ENCODE measurements at places on chromosomes 13 and 19.

DNA sequence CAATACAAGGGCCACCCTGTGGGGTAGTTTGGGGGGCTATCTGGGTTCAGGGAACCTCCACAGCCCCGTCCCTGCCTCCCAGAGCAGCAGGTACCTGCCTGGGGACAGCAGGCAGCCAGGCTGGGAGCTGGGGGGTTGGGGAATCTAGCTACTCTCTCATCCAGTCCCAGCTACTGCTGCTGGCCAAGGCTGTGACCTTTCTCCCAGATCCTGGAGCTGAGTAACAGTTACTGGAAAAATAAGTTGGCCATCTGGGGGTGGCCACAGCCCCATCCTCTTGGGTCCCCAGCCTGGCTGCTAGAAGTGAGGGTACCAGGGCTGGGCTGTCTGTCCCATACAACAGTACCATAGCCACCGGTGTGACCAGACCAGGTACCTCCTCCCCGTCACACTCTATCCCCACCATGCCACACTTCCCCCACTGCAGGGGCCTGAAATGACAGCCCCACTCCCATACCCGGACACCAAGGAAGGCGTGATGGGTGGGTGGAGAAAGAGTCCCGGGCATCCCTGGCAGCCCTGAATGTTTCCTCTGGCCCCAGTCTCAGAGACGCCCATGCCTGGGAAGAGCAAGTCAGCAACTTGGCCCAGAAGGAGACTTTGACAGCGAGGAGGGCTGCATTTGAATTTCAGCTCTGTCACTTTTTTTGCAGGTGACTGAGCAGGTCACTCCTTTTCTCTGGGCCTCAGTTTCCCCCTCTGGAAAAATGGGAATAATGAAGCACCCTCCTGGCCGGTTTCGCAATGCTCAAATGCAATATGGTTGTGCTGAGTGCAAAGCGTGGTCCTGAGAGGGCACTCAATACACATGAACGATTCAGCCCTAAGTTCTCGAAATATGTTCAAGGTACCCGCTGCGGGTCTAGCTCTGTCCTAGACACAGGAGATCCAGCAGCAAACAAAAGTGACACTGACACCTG, 30.7 kb upstream of the NFIC start:
- DNase-seq: no peak

DNA sequence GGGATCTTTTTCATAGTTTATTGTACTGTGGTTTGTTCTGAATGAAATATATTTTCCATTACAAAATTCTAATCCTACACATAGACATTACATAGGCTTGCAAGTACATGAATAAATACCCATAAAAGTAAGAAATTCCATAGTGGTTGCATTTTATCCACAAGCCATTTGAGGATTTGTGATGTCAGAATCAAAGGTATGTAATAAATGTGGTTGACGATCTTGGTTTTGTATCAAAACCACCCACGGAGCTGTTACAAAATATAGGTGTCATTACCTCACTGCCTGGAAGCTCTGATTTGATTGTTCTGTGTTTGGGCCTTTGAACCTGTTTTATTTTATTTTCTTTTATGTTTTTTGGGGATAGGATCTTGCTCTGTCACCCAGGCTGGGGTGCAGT, 125.1 kb downstream of the NALCN start:
- DNase-seq: no peak

GRCh38 chr13:95247171-95247570, 54.1 kb downstream of the ABCC4 start:
- DNase-seq: no peak

- no peak for DNase-seq
Observed at GRCh38 chr19:2235381-2236063, 607 bp downstream of the PLEKHJ1 start.

DNA sequence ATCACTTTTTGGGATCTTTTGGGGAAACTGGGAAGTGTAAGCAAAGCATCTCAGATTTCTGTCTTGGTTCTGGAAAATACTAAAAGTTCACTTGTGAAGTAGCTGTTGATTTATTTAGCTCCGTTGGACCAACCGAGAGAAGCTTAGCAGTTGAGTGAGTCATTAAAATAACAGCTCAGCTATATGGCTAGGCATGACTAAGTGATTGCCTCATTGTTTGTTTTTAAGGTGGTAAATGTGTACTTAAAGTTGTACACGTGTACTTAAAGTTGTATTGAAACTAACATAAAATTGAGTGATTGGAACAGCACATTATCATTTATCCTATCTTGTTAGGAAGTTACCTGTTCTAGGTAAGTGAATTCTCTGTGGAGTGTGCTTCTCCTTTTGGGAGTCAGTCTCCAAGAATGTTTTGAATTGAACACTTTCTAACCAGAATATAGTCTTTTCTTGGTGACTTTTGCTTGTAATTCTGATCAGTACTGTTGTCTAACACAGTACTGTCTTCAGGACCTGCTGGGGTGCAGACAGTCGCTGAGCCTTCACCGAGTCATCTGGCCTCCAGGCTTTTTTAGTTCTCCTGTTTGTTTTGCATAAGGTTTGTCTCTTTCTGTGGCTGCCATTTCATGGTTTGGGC, 2.9 kb upstream of the DCUN1D2 start:
- no peak for DNase-seq

DNA sequence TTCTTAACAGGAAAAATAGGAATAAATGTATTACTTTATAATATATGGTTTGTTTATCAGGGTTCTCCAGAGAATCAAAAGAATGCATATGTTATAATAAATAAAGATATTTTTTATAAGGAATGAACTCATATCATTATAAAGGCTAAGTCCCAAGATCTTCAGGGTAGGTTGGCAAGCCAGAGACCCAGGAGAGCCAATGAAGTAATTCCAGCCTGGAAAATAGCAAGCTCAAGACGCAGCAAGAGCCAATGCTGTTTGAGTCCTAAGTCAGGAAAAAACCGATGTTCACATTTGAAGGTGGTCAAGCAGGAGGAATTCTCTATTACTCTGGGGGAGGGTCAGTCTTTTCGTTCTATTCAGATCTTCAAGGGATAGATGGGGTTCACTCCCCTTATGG, 490.0 kb downstream of the PCDH20 start:
- no peak for DNase-seq

- no peak for DNase-seq
Observed at GRCh38 chr19:49805822-49806619, 7.1 kb downstream of the FUZ start.

- DNase-seq: no peak
Observed at GRCh38 chr13:24168979-24169378, 8.5 kb downstream of the SPATA13 start.

DNA sequence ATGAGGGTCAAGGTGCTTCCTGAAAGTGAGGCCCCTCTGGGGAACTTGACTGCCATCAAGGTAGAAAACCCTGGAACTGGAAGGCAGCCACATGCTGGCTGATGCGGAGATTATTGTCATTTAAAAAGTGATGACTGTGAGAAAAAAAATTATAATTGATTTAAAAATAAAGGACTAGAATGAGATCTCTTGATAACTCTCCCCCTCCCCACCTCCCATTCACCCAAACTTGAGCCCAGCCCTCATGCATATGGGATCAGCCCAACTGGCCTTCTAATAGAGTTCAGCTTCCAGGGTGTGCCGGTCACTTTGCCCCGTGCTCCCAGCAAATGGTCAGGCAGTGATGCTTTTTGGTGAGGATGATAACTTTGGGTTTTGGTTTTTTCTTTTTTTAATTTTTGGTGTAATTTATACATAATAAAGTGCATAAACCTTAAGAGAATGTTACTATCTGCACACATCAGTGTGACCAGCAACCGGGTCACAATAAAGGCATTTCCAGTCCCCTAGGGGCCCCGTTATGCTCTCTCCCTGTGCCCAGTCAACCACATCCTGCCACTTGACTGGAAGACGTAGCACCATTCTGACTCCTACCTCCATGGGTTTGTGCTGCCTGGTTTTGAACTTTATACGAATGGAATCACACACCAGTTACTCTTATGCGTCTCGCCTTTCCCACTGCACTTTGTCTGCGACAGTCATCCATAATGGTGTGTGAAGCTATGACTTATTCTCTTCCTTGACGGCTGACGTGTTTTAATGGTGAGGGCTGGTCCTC, 187.9 kb downstream of the USP12 start:
- no peak for DNase-seq

GRCh38 chr19:3748965-3749364, 12.5 kb downstream of the APBA3 start:
- DNase-seq: no peak

Data from stimulated activated CD4-positive, alpha-beta T cell treated with anti-CD3 and anti-CD28 coated beads, Interleukin-2, amount 100 ng/mL, for 24 hours (primary cell).